ENCODE measurements at places on chromosomes 3 and 15.
A peak's percentile ranks its signal among the peaks of the same experiment; 100 is the strongest.

DNA sequence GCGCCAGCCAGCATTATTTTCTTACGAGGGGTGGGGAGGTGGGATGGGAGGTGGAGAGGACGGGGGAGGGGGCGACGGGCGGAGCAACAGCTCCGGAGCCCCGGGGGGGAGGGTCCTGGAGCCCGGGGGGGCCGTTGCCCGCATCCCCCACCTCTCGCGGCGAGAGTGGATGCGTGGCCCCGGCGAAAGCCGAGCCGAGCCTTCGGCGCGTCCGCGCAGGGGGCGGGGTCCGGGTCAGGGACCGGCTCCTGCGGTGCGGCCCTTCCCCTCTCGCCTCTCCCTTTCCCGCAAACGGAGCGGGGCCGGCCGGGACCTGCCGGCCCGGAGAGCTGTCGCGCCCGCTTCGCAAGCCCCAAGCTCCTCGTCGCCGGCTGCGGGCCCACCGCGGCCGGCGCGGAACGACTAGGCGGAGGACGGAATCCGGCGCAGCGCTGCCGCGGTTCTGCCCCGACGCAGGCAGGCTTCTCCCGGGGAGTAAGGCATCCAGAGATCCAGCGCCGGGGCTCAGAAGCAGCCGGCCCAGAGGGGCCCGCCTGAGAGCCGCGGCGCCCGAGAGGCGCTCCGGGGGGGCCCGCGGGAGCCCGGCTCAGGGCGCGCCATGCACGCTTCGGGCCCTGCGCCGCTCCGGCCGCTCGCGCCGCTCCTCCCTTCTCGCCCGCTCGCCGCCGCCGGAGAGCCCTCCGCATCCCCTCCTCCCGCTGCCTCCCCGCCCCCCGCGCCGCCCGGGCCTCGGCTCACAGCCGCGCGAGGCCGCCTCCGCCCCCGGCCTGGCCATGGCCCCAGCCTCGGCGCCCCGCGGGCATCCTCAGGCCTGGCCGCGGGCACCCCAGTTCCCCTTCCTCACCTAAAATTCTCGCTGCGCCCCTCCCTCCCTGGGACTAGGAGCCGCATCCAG is 459 bp upstream of the ADCY5 start:
- DNase-seq: peak; percentile 58

GRCh38 chr15:77584201-77584600 is 48.5 kb downstream of the LINGO1 start:
- no peak for DNase-seq

- no peak for DNase-seq
Observed at GRCh38 chr3:14801031-14801430, 17.7 kb upstream of the FGD5 start.

DNA sequence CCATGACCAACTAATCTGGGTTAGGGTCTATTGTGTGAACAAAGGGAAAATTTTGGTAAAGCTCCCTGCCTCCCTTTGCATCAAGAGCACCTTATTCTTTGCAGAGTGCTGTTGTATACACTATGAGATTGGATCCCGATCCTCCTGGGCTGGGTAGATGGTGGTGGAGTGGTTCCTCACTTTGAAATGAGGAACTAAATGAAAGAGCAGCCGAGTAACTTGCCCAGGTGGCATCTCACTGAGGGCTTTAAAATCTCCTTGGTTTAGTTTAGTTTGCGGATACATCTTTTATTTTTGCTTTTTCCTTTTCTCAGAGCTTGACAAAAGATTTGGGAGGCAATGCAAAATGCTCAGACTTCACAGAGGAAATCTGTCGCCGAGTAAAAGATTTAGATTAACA is 19.4 kb downstream of the IDH3A start:
- DNase-seq: no peak

DNA sequence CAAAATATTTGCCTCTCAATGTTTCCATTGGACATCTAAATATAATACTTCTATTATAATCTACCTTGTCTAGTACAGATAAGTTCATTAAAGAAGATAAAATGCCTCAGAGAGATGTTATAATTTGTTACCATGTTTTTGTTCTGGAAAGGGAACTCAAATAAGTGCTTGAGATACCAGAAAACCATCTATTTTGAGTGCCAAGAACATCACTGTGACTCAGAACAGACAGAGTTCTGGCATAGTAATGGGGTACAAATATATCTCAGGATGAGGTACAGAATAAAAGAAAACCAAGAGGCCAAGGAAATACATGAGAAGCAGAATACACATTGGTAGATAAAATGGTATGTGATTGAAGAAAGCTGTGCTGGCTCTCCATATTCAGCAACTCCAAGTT is 58.9 kb downstream of the IMPG2 start:
- DNase-seq: no peak
